GM12864 (cell line): ENCODE measurements at places on chromosomes 16 and 17.

GRCh38 chr17:19664136-19664820 lies 15.7 kb downstream of the ALDH3A2 start:
- DNase-seq: no peak

DNA sequence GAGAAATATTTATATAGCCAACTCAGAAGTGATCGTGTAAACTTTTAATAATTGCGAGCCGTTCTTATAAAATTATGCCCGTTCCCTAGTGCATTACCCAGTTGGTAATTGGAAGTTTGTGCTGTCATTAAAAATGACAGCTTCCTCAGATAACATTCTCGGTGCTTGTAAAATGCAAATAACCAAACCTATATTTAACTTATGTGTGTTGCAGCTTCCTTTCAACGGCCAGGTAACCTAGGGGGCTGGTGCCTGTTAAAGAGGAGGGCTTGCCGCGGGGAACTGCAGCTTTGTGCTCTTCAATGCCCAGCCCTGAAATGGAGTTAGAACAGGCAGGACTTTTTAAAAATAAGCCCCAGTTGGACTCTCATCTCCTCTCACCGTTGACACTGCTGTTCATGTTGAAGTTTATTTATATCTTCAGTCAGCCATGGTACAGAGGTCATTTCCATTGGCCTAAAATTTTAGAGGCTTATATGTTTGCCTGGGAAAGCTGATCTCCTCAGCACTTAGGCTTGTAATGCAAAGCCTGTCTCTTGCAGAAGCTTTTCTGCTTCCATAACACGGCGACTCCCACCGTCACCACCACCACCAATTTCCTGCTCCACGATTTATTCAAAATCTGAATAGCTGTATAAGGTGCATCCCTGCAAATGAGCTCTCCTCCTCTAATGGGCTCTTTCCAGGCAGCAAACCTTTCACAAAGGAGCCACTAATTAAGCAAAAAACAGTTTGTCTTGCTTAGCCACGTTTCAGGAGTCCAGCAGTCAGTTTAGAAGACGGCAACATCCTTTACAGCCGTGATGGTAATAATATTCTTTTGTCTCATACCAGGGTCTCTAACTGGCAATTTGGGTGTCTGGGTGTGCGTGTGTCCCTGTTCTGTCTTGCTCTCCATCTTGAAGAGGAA lies 74.7 kb downstream of the RPA1 start:
- peak; percentile 42 for DNase-seq

DNA sequence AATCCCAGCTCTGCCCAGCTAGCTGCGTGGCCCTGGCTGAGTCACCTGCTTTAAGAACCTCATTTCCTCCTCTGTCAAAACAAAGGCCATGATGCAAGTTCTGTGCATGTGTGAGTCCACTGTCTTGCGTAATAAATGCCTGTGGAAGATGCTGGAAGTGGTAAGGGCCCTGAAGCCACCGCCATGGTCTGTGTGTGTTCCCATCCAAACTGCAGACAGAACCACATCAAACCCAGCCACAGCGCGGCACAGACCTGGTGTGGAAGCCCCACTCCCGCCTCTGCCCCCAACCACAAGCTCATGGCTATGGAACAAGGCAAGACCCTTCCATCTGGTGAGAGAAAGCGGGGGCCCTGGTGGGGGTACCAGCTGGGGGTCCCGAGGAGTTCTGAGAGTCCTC lies 26.0 kb downstream of the NECAB2 start:
- no peak for DNase-seq

DNA sequence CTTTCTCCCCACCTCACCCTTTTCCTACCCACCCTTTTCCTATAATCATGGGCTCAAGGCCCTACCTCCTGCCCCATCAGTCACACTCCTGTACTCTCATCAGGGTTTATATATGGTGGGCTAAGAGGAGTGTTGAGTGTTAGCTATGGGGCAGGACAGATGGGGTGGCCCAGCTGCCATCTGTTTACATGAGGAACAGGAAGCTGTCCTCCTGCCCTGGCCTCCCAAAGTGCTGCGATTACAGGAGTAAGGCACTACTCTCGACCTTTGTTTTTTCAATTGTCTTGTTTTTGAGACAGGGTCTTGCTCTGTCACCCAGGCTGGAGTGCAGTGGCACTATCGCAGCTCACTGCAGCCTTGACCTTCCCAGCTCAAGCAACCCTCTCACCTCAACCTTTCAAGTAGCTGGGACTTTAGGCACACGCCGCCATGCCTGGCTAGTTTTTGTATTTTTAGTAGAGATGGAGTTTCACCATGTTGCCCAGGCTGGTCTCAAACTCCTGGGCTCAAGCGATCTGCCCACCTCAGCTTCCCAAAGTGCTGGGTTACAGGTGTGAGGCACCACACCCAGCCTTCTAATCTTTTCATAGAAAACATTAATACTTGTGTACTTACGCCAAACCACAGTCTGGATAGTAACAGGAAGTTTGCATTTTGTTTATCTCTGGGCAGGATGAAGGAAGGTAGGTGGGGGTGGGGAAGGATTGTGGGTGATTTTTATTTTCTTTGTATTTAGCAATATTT lies 1.6 kb downstream of the TRADD start:
- no peak for DNase-seq

- DNase-seq: no peak
These were observed 3.8 kb downstream of the NKIRAS2 start for GRCh38 chr17:42023524-42024349.

DNA sequence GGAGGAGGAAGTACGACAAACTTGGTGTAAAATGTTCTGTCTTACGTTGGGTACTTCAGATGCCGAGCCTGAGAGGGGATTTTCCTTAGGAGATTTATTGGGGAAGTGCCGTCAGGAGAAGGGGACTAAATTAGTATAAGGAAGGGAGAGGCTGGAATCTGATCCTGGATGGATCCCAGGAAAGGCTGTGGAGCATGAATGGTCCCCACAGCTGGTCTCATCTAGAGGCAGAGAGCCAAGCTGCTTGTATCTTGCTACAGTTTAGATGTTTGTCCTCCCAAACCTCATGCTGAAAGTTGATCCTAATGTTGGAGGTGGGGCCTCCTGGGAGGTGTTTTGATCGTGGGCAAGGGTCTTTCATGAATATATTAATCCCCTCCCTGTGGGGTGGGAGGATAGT lies 798.4 kb upstream of the EEF2KMT start:
- DNase-seq: no peak

- no peak for DNase-seq
These were observed 10.7 kb downstream of the DNAAF1 start for GRCh38 chr16:84155771-84156170.

DNA sequence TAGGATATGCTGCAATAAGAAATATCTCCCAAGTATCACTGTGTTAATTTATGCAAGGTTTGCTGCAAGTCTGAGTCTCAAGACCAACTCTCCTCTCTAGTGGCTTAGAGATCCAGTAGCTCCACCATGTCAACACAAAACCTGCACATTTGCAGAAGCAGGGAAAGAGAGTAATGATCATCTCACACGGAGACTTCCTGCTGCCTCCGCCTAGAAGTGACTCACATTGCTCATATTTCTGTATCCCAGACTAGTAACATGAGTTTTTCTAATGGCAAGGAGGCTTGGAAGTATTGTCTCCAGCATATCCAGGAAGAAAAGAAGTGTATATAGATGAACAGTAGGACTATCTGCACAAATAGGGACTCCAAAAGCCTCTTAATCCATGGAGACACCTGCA lies 15.0 kb upstream of the IRX6 start:
- DNase-seq: no peak

GRCh38 chr16:87336434-87337240 lies 19.4 kb upstream of the C16orf95 start:
- DNase-seq: no peak

DNA sequence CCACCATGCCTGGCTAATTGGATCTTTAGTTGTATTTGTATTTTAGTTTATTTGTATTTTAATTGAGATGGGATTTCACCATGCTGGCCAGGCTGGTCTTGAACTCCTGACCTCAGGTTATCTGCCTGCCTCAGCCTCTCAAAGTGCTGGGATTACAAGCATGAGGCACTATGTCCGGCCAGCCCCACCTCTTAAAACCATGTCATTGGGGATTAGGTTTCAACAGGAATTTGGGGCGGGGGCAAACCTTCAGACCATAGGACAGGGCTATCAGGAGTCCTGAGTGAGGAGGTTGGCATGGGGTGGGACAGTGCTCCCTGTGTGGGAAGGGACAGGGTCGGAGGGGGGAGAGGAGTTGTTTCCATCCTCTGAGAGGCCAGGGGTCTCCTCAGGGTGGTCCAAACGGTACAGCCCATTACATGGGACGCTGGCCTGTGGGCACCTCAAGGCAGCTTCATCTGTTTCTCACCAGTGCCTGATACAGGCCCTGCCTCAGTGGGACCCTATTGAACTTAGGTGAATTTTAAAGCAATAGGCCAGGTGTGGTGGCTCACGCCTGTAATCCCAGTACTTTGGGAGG lies 21.6 kb downstream of the GAA start:
- DNase-seq: no peak

DNA sequence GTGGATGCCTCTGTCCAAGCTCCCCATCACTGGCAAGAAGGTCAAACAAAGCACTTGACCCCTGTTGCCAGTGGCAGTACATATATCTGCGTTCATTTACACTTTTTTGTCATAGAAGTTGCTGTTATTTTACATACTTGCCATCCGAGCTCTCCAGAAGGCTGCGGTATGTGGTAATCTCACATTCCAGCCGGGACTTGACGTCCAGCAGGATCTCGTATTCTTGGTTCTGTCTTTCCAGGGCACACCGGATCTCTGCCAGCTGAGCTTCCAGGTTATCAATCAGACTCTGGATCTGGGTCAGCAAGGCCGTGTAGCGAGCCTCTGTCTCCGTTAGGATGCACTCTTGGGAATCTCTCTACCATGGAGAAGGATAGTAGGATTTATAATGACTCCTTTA lies 6.6 kb downstream of the KRT39 start:
- DNase-seq: no peak

GRCh38 chr16:4273858-4274311 lies 1.1 kb upstream of the TFAP4 start:
- no peak for DNase-seq

GRCh38 chr16:87855852-87856715 lies 13.2 kb downstream of the SLC7A5 start:
- DNase-seq: no peak

GRCh38 chr16:16042076-16042475 lies 92.7 kb downstream of the ABCC1 start:
- no peak for DNase-seq

- DNase-seq: peak; percentile 5
These were observed 709 bp upstream of the CD300LG start for GRCh38 chr17:43846221-43846712.

DNA sequence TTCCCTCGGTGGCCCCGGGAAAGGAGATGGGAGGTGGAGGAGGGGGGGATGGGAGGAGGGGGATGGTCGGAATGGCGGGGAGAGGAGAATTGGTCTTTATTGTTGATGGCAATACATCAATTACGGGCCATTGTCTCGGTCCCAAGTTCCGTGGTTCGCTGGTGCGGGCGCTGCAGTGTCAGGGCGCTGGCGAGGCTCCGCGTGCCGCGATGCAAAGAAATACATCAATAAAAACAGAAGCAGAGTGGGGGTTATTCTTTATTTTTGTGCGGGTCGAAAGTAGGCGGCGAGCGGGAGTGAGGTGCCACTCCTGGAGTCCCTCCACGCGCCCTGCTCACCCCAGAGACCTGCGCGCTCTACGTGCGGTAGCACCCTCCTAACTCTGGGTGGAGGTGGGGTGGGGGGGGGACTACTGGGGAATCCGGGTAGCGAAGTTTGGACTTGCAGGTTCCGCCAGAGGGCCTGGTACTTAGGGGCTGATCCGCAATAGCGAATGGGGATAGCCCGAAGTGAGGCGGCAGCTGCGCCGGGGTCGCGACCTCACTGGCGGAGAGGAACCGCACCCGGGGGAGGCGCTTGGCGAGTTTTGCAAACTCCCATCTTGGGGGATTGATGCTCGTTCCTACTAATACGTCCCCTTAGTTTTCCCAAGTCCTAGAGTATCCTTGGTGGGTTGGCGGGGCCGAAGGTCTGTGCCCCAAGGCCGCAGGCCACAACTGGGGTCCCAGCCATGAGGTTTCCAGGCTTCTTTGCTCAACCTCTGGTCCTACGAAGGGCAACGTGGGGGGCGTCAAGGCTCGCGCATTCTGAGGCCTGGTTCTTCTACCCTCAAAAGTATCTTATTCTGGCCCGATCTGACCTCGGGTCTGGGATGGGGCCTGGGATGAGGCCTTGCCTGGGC lies 3.5 kb upstream of the SALL1 start:
- no peak for DNase-seq

DNA sequence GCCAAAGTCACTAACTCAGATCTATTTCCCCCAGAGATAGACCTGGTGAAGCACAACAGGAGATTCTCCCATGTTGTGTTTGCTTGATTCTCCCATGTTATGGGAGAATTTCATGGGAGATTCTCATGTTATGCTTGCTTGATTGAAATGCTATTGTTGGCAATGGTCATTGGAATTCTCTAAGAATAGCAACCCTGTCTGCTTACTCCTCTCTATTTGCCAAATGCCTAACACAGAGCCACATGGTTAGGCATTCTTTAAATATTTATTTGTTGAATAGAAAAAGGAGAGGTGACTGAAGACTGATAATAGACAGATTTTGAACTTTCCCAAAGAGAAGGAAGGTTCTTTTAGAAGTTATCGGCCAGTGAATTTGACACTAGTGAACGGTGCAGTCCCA lies 111.5 kb upstream of the MPHOSPH6 start:
- DNase-seq: no peak

- DNase-seq: no peak
These were observed 4.9 kb upstream of the RASD1 start for GRCh38 chr17:17500999-17501605.

DNA sequence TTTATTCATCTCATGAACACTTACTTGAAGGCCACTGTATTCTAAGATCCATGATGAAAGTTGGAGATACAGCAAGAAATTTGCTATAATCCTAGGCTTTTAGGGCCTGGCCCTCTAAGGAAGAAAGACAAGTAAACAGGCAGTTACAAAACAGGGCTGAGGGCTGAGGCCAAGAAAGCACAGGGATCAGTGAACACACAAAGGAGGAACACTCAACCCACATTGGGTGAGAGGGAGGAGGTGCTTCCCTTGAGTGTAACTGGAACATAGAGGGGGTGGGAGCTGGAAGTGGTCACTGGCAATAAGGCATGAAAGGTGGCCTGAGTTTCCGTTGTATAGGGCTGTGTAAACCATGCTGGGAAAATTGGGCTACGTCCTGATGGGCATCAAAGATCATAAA lies 112.2 kb downstream of the ZNF18 start:
- DNase-seq: no peak

DNA sequence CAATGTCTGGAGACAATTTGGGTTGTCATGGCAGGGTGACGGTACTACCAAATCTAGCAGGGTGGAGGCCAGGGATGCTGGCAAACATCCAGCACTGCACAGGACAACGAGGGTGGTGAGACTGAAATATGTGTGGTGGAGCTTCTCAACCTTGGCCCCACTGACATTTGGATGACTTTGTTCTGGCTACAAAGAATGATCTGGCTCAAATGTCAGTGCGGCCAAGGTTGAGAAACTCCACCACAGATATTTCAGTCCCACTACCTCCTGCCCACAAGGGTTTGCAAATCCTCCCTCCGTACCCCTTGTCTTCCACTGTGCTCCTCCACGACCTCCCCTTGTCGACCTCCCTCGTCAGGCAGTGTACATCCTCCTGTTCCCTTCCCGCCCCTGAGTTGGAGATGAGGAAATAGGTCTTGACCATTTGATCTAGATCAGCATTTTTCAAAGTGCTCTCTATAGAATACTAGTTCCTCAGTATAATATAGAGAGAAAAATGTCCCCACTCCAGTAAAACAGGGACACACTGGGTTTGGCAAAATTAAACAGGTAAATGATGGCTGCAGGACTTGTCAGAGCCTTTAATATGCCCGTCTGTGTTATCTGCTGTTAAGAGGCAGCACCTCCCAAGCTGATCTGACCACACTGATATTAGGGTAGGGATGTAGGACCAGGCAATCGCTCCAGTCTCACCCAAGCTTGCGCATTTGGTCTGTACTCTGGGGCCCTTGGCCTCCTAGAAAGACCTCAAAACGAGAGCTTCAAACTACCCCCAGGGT lies 6.8 kb downstream of the OSGIN1 start:
- no peak for DNase-seq
